Cardiac atrium fibroblast (primary cell): ENCODE measurements at places on chromosomes 13 and 19. TPM values are rescaled to one million over a fixed set of nuclear protein-coding genes. Genes with fewer than 3 reads are reported as not detected.

PPP1R37 gene
- 22.4 and 23.3 TPM in 2 replicates for total RNA-seq

KLK3 gene
- not detected in 2 replicates for total RNA-seq

ALG5 gene
- total RNA-seq = 33.7 and 41.3 TPM in 2 replicates

TEX29 gene
- total RNA-seq = not detected in 2 replicates

LGALS4 gene
- not detected in 2 replicates for total RNA-seq

SYCN gene
- total RNA-seq = not detected in 2 replicates
